Dermis blood vessel endothelial cell (primary cell): ENCODE measurements at places on chromosomes 11 and 22.

- no peak for DNase-seq
Measured at GRCh38 chr11:34249439-34249838, 108.4 kb downstream of the ABTB2 start.

- DNase-seq, result no peak
Measured at GRCh38 chr11:45730014-45730413, 64.6 kb upstream of the CHST1 start.

DNA sequence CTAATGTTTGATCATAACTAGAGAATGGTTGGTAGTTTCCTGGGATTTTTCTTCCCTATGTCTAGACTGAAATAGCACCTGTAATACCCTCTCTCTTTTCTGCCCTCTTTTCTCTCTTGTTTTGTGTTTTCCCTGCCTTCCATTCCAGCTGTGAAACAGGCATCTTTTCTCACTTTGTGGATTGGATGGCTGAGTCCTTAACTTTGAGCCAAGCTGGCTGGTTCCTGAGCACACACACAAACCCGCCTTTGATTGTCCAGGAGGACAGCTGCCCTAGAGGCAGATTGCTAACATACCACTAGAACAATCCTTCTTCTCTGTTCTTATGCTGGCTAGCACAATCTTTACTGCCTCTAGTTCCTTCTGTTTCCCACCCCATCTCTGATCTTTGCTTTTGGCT, 17.7 kb downstream of the CTNND1 start:
- peak; percentile 80 for DNase-seq

DNA sequence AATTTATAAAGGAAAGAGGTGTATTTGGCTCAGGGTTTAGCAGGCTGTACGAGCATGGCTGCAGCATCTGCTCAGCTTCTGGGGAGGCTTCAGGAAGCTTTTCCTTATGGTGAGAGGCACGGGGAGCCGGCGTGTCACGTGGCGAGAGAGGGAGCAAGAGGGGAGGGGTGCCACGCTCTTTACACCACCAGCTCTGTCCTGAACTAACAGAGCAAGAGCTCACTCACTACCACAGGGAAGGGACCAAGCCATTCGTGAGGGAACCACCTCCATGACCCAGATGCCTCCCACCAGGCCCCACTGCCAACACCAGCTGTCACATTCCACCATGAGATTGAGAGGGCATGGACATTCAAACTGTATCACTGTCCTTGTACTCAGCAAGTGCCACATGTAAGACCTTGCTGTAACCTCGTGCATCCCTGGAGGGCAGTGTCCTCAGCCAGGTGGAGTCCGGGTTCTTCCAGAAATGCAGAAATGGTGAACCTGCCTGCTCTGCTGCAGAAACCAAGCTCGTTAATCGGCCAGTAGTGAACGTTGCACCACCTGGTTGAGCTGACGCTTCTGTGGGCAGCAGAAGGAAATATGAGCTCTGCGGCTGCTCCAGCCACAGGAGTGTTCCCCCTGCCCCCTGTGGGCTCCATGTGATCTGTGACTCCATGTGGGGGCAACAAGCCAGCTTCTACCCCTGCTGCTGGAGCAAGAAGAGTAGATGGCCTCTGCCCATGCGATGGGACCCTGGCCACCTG, 368.6 kb downstream of the TBC1D22A start:
- DNase-seq, result no peak

GRCh38 chr11:2463766-2464277, 19.0 kb downstream of the KCNQ1 start:
- no peak for DNase-seq

- no peak for DNase-seq
Measured at GRCh38 chr11:34213366-34213765, 107.9 kb downstream of the NAT10 start.

- DNase-seq, result no peak
Measured at GRCh38 chr11:1810761-1811160, 24.0 kb upstream of the SYT8 start.

GRCh38 chr22:36227396-36227795, 11.9 kb downstream of the APOL2 start:
- DNase-seq, result no peak

- DNase-seq, result no peak
Measured at GRCh38 chr11:57299150-57299737, 25.5 kb downstream of the TNKS1BP1 start.

DNA sequence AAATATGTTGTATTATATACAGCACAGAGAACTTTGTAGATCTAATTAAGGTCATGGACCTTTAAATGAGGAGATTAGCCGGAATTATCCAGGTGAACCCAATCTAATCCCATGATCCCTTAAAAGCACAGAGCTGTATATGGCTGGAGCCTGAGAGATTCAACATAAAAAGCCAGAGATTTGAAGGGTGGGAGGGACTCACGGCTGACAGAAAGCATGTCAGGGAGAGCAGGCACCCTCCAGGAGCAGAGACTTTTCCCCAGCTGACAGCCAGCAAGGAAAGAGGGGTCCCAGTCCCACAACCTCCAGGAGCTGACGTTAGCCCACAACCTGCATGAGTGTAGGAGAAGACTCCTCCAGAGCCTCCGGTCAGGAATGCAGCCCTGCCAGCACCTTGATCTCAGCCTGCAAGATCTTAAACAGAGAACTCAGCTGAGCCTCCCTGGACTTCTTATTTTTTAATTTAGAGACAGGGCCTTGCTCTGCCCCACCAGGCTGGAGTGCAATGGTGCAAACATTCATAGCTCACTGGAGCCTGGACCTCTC, 20.0 kb upstream of the ADA2 start:
- no peak for DNase-seq

GRCh38 chr22:24489011-24489410, 6.1 kb upstream of the UPB1 start:
- no peak for DNase-seq

GRCh38 chr22:26359156-26359555, 69.9 kb upstream of the ASPHD2 start:
- no peak for DNase-seq

GRCh38 chr11:113519989-113520613, 44.9 kb upstream of the DRD2 start:
- no peak for DNase-seq

- peak; percentile 55 for DNase-seq
Measured at GRCh38 chr11:10856689-10857458, 979 bp downstream of the ZBED5 start.
